Suppressor macrophage (primary cell): ENCODE measurements at places on chromosomes 13 and 19.

DNA sequence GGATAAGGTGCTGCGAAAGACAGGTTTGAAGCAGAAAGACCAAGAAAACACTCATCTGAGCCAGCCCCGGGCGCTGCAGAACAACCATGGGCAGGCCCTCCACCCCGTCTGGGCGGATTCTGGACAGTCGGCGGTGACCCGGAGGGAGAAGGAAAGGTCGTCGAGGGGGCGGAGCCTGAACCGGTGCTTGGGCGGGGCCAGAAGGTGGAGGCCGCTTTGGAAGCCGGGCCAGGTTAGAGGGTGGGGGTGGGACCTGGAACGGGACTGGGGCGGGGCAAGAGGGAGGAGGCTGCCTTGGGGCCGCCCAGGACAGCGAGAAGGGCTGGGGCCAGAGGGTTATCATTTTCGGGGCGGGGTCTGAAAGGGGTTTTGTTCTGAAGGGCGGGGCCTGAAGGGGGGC lies 5.0 kb upstream of the ZNF765 start:
- no peak for DNase-seq

DNA sequence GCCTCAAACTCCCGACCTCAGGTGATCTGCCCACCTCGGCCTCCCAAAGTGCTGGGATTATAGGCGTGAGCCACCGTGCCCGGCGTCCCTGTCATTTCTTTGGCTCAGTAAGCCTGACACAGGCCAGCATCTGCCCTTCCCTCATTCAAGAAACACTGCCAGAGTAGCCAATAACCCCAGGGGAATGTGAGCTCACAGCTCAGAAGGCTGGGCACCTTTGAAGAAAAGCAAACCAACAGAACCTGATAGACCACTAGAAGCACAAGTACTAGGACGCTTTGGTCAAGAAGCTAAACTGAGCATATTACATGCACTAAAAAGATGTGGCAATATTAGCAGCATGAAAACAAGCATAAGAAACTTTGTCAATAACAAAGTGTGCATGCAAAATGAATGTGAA lies 14.2 kb downstream of the SIGLEC5 start:
- no peak for DNase-seq

GRCh38 chr19:43699506-43700394 lies 16.1 kb upstream of the IRGC start:
- DNase-seq, result peak; percentile 67

GRCh38 chr13:74325106-74325505 lies 190.9 kb upstream of the KLF12 start:
- no peak for DNase-seq

GRCh38 chr13:49925881-49926418 lies 10.2 kb downstream of the SPRYD7 start:
- DNase-seq, result no peak

- DNase-seq, result no peak
Observed at GRCh38 chr13:92806215-92806614, 420.4 kb upstream of the GPC6 start.

- DNase-seq, result no peak
Observed at GRCh38 chr13:84844473-84844872, 954.7 kb downstream of the SLITRK6 start.

- DNase-seq, result no peak
Observed at GRCh38 chr13:32590266-32590665, 4.0 kb downstream of the PDS5B start.

DNA sequence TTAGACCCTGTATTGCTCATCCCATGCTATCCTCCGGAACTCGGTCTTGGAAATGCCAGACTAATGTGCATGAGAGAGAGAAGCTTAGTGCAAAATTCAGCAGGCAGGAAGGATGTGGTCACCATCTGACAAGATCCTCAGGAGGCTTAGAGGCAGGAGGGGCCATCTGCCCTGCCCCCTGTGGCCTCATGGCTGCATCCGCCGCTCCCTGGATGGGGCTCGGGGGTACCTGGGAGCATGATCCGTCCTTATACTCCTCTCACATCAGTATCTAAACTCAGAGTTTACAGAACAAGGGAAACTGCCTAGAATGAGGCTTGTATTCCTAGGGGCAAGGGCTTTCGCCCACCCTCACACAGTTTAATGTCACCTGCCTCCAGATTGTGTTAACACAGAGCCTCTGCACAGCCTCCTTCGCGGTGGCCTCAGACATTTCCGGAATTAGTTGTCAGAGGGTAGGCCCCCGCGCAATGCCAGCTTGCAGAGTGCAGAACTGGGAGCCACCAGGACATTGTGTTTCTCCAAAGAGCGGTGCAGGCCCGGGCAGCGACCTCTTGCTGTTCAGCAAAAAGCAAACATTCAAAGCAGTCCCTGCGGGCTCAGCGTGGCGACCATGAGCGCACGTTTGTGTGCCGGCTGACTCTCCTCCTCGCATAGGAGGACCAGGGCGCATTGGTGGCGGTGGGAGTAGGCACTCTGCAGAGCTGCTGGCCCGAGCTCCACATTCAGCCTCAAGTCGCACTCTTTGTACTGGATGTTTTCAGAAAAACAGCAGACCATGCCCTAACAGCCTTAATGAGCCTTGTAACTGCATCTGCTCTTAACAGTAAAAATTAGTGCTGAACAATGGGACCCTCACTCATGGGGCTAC lies 39.1 kb downstream of the GPR12 start:
- peak; percentile 21 for DNase-seq

DNA sequence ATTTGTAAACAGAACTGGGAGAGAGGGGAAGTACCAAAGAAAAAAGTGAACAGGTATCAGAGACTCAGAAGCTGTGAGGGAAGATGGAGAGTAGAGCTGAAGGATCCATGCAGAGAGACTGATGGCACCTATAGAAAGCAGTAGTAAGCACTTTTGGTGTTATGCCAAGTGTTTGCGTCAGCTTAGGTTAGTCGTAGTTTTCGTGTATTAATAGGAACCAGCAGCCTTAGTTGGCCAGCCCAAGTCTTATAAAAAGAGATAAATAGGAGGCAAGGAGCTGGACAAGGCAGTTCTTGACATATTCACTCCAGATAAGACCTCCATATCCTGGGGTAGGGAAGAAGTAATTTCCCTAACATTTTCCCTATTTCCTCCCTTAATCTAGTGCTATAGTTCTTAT lies 214.2 kb downstream of the OXGR1 start:
- no peak for DNase-seq

GRCh38 chr13:111904701-111905608 lies 162.0 kb upstream of the SOX1 start:
- no peak for DNase-seq

DNA sequence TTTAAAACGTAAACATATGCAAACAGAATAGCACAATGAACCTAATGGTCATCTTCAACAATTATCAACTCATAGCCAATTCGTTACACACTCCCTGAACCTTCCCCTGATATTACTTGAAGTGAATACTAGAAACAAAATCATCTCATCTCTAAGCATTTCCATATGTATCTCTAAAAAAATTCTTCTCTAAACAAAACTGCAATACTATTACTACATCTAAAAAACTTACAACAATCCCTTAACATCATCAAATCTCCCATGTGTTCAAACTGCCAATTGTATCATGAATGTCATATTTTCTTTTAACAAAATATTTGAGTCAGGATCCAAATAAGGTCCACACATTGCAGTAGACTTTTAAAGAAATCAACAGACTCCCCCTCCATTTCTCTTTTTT lies 61.4 kb downstream of the FRY start:
- no peak for DNase-seq

- DNase-seq, result no peak
Observed at GRCh38 chr13:40933508-40934204, 85.5 kb downstream of the ELF1 start.

GRCh38 chr13:113425941-113426590 lies 27.2 kb downstream of the ADPRHL1 start:
- no peak for DNase-seq

- no peak for DNase-seq
Observed at GRCh38 chr13:47133011-47133445, 236.2 kb upstream of the HTR2A start.

DNA sequence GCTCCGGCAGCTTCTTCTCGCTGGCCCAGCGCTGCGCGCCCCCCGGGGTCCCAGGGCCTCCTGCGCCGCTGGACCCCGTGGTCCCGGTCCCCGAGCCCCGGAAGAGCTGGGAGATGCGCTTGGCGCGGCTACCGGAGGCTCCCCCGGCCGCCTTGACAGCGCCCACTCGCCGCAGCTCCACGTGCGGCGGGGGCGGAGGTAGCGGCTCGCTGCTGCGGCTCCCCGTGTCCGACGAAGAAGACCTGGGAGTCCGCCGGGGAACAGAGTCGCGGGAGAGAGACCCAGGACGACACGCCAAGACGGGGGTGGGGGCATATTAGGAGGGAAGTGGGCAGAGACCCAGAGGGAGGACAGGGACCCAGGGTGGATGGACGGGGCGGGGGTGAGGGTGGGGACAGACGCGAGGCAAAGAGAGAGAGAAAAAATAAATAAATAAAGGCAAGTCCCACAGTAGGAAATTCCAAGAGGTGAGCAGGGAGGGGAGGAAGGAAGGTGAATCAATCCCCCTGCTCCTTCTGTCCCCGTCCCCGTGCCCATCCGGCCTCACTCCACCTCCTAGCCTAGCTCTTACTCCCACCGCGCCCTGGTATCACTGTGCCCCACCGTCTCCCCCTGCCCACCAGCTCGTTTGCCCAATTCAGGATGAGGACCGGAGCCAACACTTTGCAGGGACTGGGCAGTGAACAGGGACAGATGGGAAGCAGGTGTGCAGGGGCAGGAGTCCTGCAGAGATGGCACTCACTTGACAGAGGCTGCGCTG lies 826 bp downstream of the RASIP1 start:
- DNase-seq, result no peak

DNA sequence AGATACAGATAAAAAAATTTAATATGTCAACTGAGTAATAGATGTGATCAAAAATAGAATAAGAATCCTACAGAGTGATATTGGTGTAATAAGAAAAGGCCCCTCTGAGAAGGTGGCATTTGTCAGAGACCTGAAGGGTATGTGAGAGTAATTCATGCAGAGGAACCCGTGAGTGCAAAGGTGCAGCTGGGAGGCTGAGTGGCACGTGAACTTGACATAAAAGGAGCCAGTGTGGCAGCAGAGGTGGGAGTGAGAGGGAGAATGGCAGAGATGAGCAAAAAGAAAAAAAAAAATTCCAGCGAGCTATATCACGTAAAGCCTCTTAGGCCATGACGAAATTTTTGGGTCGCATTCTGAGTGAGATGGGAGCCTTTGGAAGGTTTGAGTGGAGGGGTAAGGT lies 588.9 kb downstream of the KCTD12 start:
- DNase-seq, result no peak

DNA sequence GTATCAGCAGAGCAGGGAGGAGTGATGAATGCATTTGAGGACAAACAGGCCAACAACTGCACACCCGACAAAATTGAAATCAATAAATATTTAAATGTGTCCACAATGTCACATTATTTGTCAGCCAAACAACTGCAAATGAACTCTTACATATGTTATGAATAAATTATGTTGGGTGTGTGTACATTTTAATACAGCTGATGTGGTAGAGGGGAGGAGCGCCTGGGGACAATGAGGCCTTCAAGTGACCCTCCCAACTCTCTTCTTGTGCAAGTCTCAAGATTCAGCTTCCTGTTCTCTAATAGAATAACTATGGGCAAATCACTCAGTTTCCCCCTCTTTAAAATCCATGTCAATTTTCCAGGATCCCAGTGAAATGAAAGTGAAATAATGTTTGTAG lies 303.2 kb downstream of the TSHZ3 start:
- no peak for DNase-seq

GRCh38 chr13:44810061-44810840 lies 179.0 kb downstream of the NUFIP1 start:
- DNase-seq, result peak; percentile 21

GRCh38 chr13:98158172-98158899 lies 15.4 kb downstream of the FARP1 start:
- no peak for DNase-seq

DNA sequence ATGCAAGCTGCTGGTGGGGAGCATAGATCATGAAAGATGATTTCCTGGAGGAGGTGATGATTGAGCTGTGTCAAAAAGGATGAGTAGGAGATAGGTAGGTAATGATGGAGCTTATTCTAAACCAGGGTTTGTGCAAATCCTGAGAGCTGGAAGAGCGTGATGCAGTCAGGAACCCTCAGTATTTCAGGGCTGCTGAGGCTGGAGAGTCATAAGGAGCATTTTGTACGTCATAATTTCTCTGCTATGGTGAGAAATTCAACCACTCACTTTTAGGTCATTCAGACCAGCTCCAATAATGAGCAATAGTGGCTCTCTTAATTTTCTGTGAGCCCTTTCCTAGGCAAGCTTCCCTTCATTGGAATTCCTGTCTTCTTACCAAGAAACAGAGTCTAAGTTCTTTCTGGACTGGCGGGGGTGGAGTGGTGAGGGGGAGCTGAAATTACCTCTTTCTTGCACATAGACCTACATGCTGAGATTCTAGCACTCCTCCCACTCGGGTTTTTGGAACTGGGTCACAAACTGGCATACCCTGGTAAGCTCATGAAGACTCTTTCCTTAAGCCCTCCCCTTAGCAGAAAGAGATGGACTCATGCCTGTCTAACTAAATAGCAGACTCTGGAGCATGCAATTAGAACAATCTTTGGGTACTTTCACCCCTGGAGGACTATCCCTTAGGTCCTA lies 62.2 kb upstream of the MYCBP2 start:
- DNase-seq, result no peak

GRCh38 chr13:113507505-113508345 lies 17.2 kb upstream of the DCUN1D2 start:
- no peak for DNase-seq

DNA sequence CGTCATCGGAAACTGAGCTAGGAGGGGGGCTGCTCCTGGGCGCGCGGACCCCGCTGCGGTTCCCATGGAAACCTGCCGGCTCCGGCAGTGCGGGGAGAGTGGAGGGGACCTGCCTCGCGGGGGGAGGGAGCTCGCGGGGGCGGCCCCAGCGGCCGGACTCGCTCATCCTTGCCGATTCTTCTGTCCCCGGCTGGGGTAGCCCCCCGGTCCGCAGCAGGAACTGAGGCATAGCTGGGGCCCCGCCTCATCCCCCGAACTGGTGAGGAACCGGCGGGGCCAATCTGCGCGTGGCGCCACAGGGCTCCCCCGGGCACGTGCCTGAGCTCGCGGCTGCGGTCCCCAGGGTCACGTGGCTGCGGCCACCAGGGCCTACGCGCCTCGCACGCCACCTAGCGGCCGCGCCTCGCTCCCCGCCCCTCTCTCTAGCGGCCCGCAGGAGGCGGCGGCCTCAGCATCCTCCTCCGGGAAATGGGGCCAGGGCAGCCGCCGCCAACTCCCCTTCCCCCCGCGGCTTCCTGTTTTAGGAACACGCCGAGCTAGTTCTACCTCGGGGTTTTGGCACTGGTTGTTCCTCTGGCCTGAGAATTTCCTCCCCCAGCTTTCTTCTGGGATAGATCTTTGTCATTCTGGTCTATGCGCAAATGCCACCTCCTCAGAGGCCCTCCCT lies 1.7 kb upstream of the ELAVL3 start:
- DNase-seq, result peak; percentile 96
